ENCODE measurements at places on chromosomes 4 and X.

DNA sequence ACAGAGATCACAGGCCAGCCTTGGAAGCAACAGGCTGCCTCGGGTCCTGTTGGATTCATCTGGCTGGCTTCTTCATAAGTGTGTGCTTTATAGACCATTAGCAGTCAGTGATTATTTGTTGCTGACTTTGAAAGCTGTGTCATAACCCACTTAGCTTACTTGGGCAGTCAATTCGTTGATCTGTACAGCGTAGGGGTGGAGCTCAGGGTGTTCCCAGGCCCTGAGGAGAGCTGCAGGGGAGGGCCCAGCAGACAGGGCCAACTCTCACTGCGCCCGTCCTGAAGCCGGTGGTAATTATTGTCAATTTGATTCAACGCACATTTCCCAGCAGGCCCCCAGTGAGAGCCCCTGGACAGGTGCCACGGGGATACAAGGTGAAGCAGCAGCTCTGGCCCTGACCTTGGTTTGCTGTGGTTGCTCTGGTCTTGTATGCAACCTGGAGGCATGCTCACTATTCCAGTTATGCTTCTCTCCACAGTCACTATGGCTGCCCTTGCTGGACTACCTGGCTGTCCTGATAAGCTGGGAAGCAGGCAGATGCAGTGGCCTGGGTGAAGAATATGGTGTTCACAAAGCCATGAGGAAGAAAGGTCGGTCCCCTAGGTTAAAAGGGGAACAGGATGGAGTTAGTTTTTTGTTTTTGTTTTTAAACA lies 40.1 kb upstream of the HMGB3 start:
- no peak for DNase-seq

DNA sequence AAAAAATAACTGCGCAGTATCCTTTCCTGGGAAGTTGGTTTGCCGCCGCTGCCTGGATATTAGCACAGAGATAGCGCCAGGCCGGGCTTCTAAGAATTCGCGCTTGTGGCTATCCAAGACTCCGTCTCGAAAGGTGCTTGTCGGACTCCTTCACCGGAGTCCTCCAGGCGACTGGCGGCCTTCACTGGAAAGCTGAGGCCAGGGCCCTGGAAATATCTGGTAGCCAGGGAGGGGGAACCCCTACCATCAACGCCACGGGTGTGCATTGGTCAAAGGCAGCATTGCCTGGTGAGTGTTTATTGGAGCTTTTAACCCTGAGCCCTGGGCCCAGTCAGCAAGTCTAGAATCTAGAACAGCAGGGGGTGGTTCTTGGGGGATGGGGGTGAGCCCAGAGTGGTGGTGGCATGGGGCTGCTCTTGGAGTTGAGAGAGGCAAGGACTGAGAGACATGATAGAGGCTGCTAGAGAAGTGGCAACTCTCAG lies 577 bp upstream of the PIM2 start:
- peak; percentile 33 for DNase-seq

DNA sequence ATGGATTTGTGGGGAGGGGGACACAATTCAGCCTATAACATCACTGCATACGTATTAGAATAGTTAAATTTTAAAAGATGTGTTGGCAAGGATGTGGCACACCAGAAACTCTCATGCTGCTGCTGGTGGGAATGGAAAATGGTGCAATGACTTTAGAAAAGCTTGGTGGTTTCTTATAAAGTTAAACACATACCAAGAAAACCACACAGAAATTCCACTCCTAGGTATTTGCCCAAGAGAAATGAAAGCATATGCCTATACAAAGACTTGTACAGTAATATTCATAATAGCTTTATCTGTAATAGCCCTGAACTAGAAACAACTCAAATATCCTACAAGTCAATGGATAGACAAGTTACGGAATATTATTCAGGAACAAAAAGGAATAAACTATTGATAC lies 71.3 kb upstream of the PDHA1 start:
- DNase-seq = no peak

- no peak for DNase-seq
Observed at GRCh38 chr4:26726655-26727387, 133.8 kb upstream of the STIM2 start.

- no peak for DNase-seq
Observed at GRCh38 chr4:56261027-56261426, 126.3 kb downstream of the AASDH start.

DNA sequence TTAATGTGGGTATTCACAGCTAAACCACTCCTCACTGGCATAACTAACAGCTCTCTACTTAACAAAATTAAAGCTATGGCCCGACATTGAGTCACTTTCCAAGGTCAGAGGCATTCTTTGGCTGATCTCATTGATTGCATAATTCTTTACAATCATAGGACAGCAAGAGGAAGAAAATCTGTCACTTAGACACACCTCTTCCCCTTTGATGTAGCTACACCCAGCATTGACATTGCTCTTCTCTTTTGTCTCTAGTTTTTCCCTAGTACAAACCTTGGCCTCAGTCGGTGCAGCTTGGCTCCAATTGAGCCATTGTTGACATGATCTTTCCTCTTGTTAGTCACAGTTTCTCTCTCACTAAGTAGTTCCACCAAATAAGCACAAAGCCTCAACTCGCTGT lies 313.3 kb upstream of the ACTRT1 start:
- DNase-seq = no peak

DNA sequence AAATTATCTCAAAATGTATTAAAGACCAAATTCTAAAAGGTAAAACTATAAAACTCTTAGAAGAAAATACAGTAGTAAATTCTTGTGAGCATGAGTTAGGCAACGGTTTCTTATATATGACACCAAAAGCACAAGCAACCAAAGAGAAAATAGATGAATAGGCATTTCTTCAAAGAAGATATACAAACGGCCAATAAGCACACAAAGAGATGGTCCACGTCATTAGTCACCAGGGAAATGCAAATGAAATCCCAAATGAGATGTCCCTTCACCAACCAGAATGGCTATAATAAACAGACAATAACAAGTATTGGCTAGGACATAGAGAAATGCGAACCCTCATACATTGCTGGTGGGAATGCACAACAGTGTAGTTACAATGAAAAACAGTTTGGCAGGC lies 44.6 kb downstream of the RAB33A start:
- no peak for DNase-seq

- no peak for DNase-seq
Observed at GRCh38 chr4:45539142-45539814, 584.6 kb downstream of the GABRG1 start.

GRCh38 chr4:183571350-183571941 lies 66.6 kb downstream of the ING2 start:
- DNase-seq = no peak

- DNase-seq = no peak
Observed at GRCh38 chr4:158958489-158959270, 144.2 kb upstream of the RAPGEF2 start.

DNA sequence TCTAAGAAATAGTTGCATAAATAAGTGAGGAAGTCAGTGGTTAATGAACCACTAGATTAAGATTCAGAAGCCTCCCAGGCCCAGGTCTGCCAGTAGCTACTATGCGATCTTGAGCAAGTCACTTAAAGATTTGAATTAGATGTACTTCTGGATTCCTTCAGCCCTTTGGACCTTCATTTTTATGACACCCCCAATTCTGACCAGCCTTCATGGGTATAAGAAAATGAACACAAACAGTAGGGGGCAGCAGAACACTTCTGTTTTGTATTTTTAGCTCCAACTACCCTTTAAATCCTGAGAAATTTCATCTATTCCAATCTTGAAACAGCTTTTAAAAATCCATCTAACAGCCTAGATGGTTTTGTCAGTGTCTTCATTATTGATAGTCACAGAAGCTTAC lies 19.0 kb downstream of the TMEM47 start:
- no peak for DNase-seq

DNA sequence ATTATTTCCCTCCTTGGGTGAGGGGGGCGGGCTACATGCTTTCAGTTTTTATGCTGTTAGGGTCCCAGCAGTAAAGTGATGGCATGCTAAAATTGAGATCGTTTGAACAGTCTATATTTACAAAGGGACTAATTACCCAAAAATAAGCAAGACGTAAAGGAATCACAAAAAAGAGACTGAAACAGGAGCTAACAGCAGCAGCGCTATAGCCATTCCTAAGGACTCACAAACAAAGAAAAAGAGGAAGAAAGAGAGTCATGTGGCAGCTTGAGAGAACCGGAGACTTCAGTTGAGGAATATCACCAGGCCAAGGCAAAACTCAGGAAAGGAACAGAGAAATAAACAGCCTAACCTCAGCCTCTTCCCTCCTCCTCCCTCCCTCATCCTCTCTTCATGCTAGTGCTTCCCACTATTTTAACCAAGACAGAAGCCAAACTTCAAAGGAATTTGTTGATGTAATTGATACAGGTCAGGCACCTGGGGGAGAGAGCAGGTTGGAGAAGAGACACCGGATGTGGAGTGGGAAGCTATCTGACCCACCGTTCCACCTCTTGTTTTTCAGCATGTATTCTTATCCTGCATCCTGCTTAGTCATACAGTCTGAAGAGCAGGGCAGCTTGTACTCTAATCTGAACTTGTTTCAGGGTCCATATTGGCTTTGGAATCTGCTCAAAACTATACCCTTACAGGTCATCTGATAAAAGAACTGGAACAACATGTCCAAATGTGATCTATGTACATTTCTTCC lies 383.7 kb downstream of the NAF1 start:
- no peak for DNase-seq

DNA sequence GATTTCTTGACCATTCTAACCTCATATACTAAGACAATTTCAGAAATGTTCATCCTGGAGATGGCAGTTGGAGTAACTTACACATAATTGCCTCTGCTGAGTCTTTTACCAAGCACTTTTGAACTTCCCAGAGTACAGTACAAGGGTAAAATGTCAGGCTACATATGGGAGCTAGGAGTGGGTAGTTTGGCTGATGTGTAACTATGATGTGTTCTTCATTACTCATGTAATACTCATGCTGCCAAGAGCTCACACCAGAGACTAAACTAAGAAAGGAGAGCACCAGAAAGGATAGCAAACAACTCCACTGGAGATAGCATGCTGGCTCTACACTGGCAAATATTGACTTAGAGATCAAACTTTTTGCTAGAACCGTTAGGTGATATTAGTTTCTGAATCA lies 194.0 kb downstream of the PDGFRA start:
- no peak for DNase-seq

- DNase-seq = no peak
Observed at GRCh38 chrX:16870862-16871815, 977 bp upstream of the RBBP7 start.

DNA sequence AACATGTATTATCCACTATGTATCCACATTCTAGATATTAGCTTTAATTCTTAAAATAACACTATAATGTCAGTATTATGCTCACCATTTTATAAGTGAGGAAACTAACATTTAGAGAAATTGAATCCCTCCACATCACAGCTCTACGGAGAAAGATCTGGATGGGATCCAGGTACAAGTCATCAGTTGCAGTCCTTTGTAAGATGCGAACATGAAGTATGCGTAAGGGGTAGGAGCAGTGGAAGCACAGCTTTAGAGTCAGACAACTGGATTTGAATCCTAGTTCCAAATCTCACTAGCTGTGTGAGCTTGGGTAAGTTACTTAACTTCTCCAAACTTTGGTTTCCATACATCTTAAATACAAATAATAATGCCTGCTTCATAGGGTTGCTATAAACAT lies 162.5 kb downstream of the ATP10D start:
- DNase-seq = no peak

- DNase-seq = no peak
Observed at GRCh38 chr4:110501826-110502225, 25.9 kb downstream of the ENPEP start.

DNA sequence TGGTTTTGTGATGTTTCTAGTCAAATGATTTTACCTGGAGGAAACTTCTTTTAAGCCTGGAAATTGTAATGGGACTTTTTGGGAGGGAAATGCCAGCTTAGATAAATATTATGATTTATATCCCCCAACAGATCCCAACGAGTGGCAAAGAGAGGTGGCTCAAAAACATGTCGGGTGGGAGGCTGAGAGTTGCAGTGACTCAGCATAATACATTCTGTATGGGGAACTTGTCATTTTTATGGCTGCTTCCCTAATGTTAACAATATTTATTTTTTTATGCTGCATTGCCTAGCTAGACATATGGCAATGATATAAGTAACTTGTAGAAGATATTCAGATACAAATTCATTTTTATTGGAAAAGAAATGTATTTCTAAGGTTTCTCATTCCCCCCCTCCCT lies 219.0 kb downstream of the ARHGAP10 start:
- no peak for DNase-seq

Measured in HuH-7.5 (cell line).